ENCODE measurements at places on chromosomes 5 and 9. TPM values are rescaled to one million over a fixed set of nuclear protein-coding genes. Genes with fewer than 3 reads are reported as not detected.

Gene CD72
- total RNA-seq = 6.4 TPM

Gene WDR38
- not detected for total RNA-seq

Gene C1QTNF3
- 1.4 TPM for total RNA-seq

Gene DMGDH
- not detected for total RNA-seq

Gene ZNF883
- 1.2 TPM for total RNA-seq

Gene AJM1
- 3.2 TPM for total RNA-seq

Gene SLIT3
- total RNA-seq = 0.49 TPM

Gene PCDHAC2
- not detected for total RNA-seq

Gene SH3TC2
- total RNA-seq = not detected

Gene TNFSF15
- 0.20 TPM for total RNA-seq

Gene LMAN2
- total RNA-seq = 126 TPM

Gene C9orf50
- total RNA-seq = not detected

Gene PITX1
- not detected for total RNA-seq

Gene ZFP2
- total RNA-seq = 0.40 TPM

Gene INSYN2B
- total RNA-seq = not detected

Gene GAS1
- total RNA-seq = 0.42 TPM

Gene PCDHGA9
- not detected for total RNA-seq

Gene AKNA
- total RNA-seq = 126 TPM

Gene IL13
- total RNA-seq = 69.0 TPM

Gene AQP7
- total RNA-seq = not detected

Gene QRFP
- total RNA-seq = not detected

Gene IL4
- total RNA-seq = 6.8 TPM

Gene OSMR
- not detected for total RNA-seq

Gene SLC6A19
- not detected for total RNA-seq

Gene MEGF10
- not detected for total RNA-seq

Gene SARDH
- total RNA-seq = 1.3 TPM

Gene DPYSL3
- total RNA-seq = 0.35 TPM

Gene AFAP1L1
- 0.18 TPM for total RNA-seq

Gene CDH9
- total RNA-seq = not detected

Gene LMX1B
- not detected for total RNA-seq

Gene STK10
- total RNA-seq = 118 TPM

Gene NAIP
- total RNA-seq = 3.4 TPM

Gene KCNN2
- not detected for total RNA-seq

Gene ARID3C
- 0.44 TPM for total RNA-seq

Gene RPL37
- 1,731 TPM for total RNA-seq

Gene NUTM2F
- not detected for total RNA-seq

Gene PNPLA7
- 2.4 TPM for total RNA-seq

Gene OR1J2
- not detected for total RNA-seq

Gene SLC1A1
- total RNA-seq = 0.09 TPM

Gene DMXL1
- total RNA-seq = 26.2 TPM

Gene FGF18
- total RNA-seq = 0.18 TPM

Gene TNFAIP8
- 295 TPM for total RNA-seq

Gene FSTL4
- total RNA-seq = 0.33 TPM

Gene GLDC
- 3.8 TPM for total RNA-seq

Gene PCDHA12
- not detected for total RNA-seq

Gene RARS1
- 144 TPM for total RNA-seq

Data from CD8-positive, alpha-beta memory T cell (primary cell).